ENCODE measurements at places on chromosomes 7 and 10.

DNA sequence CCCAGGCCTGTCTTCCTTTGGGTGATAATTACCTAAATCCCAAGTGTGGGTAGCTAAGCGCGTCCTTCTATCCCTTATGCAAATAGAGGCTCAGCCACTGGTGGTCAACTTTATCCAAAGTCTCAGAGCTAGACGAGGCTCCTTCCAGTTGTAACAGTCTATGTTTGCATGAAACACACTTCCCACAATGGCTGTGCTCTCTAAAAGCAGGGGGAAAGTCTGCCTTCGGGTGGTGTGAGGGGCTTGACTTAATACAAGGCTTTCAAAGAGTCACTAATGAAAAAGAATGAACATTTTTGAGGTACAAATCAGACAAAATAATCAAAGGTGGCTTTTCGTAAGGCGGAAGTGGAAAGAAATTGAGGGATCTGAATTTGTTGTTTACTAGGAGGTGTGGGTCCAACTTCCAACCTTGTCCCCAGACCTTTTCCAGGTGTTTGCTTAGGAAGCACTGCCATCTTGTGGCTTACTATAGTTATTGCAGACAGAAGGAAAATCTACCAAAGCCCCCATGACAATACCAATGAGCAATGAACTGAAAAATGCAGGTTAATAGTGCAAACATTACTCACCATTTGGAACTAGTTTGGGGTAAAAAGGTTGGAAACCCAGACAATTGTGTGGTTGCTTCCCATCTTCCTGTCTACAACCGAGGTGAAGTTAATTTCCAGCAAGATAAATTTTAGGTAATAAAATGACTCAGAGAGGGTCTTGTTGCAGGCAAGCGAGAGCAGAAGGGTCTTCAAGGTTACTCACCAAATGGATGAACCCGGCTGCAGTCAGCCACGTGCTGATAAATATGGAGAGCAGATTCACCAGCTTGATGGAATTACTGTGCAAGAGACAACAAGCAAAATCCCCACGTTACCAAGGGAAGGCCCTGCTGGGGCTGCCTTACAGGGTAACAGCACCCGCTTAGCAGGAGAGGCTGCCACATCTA is 525.7 kb downstream of the KCNMA1 start:
- DNase-seq, result peak; percentile 85

- DNase-seq, result peak; percentile 12
Observed at GRCh38 chr10:6669269-6669859, 89.3 kb upstream of the PRKCQ start.

GRCh38 chr7:92064438-92065029 is 69.7 kb downstream of the CYP51A1 start:
- DNase-seq, result no peak

DNA sequence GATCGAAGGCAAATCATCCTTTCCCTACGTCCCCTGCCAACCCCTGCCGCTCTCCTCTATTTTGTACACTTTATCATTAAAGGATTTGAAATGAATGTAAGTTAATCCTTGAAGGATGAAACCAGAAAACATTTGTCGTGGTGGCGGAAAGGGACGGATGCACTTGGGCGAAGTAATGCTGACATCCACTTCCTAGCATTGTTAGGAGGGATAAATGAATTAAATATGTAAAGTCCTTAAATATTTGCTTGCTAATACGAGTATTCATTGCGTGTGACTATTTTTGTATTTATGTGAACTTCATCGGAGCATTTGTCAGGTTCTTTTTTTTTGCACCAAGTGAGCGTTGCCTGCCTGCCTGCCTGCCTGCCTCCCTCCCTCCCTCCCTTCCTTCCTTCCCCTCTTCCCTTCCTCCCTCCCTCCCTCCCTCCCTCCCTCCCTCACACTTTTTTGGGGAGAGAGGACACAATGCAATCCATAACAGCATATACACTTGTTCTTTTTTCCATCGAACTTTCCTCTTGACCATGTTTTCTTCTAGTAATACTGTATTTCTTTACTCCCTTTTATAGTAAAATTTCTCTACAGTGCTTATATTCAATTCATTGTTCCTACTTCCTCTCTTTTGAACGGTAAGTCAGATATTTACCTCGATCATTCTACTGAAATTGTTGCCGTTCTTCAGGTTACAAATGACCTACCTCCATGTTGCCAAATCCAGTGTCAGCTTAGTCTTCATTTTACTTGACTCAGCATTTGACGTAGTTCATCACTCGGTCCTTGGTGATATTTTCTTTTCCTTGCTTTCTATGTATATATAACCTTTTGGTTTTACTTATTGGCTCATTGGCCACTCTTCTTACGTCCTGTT is 831 bp downstream of the CCDC7 start:
- DNase-seq, result no peak

- no peak for DNase-seq
Observed at GRCh38 chr10:71799608-71800453, 26.5 kb upstream of the VSIR start.

DNA sequence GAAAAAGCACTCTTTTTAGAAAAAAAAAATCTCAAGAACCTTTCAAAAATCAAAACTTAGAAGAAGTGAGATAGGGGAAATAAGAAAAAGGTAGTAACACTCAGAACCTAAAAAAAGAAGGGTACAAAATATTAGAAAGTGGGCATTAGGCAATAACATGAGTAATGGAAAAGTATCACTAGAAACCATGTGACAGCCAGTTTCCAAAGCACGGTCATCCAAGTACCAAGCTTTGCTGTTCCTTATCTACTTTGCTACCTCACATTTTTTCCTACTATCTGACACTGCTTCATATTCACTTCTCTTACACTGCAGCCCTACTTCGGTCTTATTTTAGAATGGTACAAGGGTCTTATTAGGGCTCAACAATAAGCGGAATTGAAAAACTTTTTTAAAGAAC is 30.3 kb downstream of the IMMP2L start:
- no peak for DNase-seq

- no peak for DNase-seq
Observed at GRCh38 chr10:35762311-35763030, 120.4 kb upstream of the FZD8 start.

DNA sequence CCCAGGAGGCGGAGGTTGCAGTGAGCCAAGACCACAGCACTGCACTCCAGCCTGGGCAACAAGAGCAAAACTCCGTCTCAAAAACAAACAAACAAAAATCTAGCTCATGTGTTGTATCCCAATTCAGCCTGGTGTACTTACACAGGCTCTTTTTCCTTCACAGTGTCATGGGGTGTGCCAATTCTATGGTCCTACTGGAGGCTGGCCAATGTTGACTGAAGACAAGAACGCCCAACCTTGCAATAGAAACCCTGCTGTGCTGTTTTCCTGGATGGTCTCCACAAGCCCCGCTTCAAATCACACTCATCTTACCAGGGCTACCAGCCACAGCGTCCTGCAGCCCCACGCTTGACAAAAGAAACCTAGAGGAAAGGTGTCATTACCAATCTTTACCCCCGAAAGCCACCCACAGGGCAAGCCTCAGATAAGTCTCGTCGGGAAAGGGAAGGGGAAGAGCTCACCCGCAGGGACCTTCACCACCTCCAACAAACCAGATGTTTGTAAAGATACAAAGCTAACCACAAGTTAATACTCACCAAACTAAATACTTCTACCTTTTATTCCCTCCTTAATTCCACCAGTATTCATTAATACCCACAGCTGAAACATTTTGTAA is 64.8 kb downstream of the TNS3 start:
- DNase-seq, result no peak

DNA sequence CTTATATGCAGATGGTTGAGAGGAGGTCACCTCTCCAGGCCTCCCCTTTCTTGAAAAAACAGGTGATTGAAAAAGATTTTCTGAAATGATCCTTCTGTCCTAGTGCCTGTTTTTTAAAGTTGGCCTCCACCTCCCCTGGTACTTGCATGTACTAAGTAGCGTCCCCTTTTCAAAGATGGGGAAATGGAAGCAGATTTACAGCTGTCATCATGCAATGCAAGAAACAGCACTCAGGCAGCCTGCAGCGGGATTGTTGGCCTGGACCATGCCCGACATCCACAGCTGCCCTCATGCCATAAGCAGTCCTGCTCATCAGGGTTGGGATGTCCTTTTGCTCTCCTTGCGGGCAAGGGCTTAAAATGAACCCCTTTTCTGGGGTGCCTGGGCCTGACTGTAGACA is 127.2 kb upstream of the MGMT start:
- no peak for DNase-seq

GRCh38 chr7:142866361-142867096 is 11.7 kb downstream of the EPHB6 start:
- no peak for DNase-seq

DNA sequence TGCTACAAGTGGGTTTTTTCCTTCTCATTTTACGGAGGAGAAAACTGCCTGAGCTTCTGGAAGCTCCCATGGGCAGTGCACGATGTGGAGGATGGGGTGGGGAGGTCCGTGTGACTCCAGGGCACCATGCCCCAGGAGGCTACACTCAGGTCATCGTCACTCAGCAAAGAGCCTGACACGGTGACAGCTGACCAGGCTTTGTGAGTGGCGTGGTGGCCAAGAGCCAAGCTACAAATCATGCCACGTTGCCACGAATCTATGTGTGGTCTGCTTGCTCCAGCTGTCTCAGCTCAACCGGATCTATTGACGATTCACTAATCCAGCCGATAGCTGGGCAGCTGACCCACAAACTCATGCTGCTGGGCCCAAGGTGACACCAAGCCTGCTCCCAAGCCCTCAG is 27.6 kb upstream of the C10orf71 start:
- DNase-seq, result no peak

DNA sequence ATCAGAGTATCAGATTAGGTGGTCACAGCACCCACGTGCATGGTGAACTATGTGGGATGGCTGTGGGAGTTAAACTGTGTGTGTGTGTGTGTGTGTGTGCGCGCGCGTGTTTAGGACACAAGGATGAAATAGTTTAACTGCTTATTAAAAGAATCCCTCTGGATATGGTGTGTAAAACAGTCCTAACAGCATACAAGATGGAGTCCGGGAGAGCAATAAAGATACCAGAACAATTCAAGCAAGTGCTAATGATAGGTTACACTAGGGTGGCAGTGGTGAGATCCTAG is 202.2 kb downstream of the IPMK start:
- no peak for DNase-seq

- DNase-seq, result no peak
Observed at GRCh38 chr7:30812676-30813075, 41.5 kb downstream of the MINDY4 start.

GRCh38 chr10:4848356-4849041 is 22.5 kb downstream of the AKR1E2 start:
- no peak for DNase-seq

- peak; percentile 70 for DNase-seq
Observed at GRCh38 chr10:22816298-22816653, 101.9 kb upstream of the PIP4K2A start.

DNA sequence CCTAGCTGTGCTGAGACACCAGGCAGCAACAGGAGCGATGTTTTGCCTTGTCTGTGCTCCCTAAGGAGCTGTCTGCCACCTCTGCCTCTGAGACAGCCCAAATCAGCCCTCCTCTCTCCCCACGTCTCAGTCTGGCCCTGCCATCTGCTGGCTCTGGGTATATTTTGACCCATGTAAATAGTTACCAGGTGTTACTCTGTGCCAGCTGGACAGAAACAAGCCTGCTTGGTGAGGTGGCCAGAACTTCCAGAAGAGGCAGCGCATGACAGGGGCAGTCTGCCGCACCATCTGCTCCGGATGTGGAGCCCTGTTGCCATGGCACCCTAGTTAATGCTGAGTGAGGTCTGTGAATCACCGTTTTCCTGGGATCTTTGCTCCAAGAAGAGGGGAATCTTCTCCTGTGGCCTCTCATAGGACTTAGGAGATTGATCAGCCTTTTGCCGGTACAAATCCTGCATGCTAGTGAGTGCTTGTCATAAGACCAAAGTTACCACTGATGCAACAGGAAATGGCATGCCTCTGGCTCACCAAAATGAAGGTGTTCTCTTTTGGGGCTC is 31.8 kb downstream of the GSTO2 start:
- peak; percentile 91 for DNase-seq

DNA sequence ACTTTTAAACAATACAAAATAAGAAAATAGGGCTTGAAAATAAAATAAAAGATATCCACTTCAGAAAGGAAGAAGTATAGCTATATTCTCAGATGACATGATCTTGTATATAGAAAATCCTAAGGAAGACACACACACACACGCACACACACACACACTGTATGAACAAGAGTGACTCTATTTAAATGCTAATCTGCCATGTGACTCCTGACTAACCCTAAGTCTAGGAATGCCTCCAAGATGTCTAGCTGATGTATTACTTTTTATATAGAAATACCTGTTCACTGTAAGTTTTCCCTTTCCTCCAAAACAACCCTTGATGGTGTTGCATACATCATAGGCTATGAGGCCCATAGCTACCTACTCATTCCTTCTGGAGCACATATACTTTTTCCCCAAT is 173.1 kb upstream of the LRRTM3 start:
- no peak for DNase-seq

GRCh38 chr10:60043561-60044241 is 137.3 kb upstream of the CCDC6 start:
- no peak for DNase-seq

GRCh38 chr10:80260295-80261243 is 28.9 kb downstream of the MAT1A start:
- DNase-seq, result no peak

DNA sequence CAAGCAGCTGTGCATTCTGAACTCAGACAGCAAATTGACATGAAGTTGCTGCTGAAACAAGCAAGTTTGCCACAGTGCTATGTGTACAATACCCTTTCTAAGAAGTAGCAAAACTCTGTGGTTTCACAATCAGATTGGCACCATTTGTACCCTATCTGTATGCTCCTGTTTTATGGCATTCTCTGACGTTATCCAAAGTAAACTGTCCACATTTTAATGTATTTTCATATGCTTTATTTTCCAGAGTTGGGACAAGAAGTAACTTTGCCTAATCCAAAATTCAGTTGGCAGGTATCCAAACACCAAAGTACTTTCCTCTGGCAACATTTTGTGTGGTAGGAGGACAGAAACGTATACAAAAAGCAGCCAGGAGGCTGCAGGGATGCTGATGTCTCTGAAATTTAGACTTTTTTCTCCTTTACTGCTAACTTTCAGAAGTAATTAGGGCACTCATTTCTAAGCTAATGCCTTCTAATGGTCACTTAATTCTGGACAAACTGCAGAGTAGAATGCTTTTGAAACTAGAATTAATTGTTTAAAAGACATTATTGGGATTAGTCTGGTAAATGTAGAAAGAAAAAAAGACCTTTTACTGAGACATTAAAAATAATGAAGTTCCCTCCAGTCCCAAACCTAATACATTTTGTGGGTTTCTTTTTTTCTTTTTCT is 414.7 kb upstream of the NRP1 start:
- DNase-seq, result no peak

- DNase-seq, result no peak
Observed at GRCh38 chr7:124781907-124782734, 16.5 kb upstream of the GPR37 start.
